ENCODE measurements at places on chromosomes 11 and 22.

- DNase-seq: no peak
Measured at GRCh38 chr11:38460896-38461295, 1862.9 kb upstream of the RAG2 start.

DNA sequence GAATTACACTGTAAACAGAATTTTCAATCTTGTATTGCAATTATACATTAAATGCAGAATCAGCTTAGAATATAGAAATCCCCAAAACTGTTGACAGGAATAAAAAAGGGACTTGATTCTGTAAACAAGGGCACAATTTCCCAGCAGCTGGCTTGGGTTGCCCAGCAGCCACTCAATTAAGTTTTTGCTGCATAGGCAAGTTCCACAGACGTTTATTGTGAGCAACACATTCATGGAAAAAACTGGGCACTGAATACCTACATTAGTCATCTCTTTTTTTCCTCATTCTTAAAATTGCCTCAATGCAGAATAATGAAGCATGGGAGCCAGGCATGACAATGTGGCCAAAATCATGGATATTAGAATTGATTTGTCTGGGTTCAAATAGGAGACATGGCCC, 421.8 kb upstream of the ANO5 start:
- no peak for DNase-seq

GRCh38 chr11:124075492-124075840, 34.3 kb upstream of the OR10G7 start:
- DNase-seq: no peak

DNA sequence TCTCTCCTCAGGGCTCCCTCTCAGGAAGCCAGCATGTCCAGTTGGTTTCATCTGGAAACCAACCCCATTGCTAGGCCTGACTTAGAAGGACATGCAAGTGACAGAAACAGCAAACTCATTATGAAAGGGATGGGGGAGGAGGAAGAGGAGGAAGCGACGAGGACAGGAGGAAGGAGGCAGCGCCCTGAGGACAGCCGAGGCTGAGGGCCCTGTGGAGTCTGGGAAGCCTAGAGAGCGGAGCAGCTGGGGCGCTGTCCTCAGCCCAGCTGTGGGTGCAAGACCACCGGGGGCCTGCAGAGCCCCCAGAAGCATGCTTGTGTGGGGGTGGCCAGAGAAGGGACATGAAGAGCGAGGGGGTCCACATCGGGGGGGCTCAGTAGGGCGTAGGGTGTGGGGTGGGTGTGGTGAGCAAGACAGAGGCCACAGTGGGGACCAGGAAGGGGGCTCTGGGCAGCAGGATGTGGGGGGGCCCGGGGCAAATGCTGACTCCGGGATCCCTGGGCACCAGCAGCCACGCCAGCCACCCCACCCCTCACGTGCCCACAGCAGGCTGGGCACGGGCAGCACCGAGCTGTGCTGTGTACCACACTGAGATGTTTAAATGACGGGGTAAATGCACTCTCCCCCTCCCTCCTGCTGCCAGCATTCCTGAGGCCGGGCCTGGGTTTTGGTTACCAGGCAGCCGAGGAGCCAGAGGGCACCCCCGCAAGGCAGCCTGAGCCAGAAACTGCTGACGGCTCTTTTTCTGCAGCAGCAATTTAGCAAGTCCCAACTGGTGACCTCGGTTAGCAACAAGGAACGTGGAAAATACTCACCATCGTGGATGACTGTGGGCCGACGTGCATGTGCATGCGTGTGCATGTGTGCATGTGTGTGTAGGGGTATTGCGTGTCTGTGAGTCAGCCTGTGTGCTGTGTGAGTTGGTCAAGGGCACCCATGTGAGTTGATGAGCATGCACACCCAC, 82.7 kb upstream of the LINC01488 start:
- peak; percentile 36 for DNase-seq

DNA sequence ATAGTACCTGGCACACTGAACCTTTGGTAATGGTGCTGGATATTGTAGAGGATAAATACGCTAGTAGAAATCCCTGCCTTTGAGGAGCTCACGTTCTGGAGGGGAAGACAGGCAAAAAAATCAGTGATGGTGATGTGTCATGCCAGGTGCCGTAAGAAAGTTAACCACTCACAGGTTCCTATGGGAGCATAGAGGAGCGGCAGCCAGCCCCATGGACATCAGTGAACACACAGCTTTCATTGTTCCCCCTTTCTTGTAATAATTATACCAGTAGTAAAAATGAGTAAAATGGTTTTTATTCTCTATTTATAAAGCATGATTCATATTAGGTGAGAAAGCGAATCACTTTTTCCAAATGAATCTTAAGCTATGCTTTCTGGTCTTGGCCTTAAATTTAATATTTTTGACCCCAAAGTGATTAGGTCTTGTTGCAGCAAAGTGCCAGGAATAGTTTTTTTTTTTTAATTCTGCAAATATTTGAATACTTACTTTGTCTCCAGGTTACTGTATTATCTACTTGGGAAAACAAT, 57.9 kb downstream of the UVRAG start:
- no peak for DNase-seq

DNA sequence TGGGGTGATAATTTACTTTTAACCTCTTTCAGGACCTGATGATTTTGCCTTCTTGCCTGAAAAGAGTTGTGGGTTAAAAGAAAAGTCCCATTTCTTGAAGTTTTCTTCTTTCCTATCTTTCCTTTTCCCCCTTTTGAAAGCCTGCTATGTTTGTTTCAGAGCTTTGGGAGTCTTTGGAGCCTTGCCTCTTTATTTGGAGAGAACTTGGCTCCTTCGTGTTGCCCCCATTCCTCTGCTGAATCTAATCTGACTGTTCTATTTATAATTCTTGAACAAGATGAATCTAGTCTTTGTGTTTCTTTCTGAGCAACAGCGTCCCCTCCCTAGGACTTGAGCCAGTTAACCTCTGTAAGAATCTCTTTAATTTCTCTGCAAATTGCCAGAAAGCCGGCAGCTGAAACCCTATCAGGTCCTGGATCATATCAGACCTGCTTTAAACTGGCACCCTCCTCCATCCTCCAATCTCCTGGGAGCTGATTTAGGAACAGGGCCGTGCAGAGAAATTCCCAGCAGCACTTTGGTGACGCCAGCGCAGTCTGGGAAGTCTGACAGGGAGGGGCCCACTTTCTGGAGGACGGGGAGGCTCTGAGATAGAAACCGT, 289.1 kb upstream of the SORL1-AS1 start:
- peak; percentile 85 for DNase-seq

DNA sequence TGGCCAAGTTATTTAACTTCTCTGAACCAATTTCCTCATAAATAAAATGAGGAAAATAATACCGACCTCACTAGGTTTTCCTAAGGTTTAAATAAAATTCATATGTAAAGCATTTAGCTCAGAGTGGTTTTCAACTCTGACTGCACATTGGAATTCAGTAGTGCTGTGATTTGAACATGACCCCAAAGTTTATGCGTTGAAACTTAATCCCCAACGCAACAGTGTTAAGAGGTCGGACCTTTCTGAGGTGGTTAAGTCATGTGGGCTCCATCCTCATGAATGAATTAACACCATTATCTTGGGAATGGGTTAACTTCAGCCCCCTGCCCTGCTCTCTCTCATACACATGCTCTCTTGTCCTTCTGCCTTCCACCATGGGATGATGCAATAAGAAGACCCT, 322.2 kb downstream of the AASDHPPT start:
- no peak for DNase-seq

- DNase-seq: peak; percentile 90
Measured at GRCh38 chr22:19730655-19731360, 7.5 kb downstream of the GP1BB start.

DNA sequence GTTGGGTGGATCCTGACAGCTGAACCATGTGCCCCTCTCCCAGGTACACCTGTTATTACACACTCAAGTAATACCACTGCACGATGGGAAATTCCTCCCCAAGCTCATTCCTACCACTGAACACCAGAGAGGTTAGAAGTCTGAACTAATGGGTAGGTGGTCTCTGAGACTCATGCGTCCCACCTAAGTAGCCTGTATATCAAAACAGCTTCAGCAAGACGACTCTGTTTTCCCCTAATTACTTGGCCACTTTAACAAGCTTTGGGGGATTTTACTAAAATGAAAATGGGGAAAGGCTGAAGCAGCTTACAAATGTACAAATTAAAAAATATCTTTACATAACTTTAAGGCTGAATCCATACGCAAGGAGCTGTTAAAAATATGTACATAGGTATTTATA, 29.4 kb downstream of the LGR4 start:
- DNase-seq: no peak

- no peak for DNase-seq
Measured at GRCh38 chr11:120431633-120432032, 79.9 kb upstream of the GRIK4 start.

DNA sequence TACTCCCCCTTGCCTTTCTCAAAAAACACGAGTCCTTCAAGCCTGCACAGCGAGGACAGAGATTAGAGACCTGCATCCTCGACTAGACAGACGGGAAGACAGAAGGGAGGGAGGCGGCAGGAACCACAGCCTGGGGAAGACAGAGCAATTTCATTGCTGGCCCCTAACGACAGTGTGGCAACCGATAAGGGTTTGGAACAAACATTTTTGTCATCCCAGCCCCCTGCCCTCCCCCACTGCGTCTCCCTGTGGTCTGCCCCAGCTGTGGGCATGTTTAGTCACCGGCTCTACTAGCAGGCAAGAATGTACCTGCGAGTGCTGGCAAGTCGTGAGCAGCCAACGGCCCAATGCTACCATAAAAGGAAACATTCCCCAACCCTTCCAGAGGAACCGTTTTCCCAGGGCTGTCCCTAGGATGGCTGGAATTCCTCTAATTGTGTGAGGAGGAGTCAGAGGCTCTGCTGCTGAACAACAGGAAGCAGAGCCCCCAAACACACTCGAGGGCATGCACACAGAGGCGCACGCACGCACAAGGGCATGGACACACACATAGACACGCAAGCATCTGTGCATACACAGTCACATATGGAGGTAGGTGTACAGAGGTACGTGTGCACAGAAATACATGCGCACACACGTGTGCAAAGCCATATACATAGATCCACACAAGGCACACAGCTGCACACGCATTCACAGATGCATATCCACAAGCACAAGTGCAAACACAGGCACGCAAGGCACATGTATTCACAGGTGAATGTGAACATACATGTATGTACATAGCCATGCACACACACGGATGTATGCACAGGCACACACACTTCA, 58.3 kb downstream of the MYH9 start:
- no peak for DNase-seq

GRCh38 chr11:130891326-130891725, 25.0 kb downstream of the SNX19 start:
- DNase-seq: no peak

GRCh38 chr11:84833488-84834088, 793.6 kb downstream of the DLG2 start:
- no peak for DNase-seq

DNA sequence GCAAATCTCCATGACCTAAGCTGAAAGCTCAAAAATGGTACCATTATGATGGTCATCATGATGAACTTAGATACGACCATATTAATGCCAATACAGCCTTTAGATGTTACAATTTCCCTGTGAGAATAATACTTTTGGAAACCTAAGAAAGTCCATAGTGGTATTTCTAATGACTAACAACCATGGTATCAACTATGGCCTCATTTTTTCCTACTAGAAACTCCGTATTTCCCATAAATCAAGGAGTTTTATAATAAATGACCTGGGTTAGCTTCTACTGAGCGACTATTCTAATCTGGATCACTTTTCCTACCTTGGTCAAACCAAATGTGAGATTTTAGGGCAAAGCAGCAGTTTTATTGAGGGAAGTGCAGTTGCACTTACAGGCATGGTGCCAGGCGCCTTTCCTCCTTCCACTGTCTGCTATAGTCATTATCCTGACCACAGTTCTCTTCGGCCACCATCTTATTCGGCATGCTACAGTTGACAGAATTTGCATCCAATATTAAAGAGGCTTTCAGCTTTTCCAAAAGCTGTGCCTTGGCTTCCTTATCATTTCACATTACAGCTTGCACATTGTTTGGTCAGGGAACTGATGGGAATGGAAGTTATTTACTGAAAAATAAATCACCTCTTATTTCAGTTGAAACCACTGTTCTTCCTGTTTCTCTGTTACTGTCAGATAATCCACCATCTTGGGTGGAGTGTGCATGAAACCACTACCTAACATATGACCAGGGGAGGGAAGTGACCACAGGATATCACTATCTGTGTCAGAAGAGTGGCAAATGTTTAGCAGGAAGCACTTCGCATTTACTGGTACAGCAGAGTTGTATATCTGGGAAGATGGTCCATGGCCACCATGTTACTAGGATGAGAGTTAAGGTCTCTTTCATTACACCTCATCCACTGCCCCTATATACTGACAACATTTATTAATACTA, 74.5 kb upstream of the PICALM start:
- no peak for DNase-seq

GRCh38 chr11:15157181-15157580, 42.5 kb downstream of the INSC start:
- DNase-seq: no peak

- no peak for DNase-seq
Measured at GRCh38 chr22:33461698-33462434, 403.7 kb upstream of the SYN3 start.

GRCh38 chr22:47144076-47144765, 381.8 kb downstream of the TBC1D22A start:
- DNase-seq: no peak

GRCh38 chr11:58577555-58578135, 1.2 kb upstream of the ZFP91 start:
- peak; percentile 78 for DNase-seq

DNA sequence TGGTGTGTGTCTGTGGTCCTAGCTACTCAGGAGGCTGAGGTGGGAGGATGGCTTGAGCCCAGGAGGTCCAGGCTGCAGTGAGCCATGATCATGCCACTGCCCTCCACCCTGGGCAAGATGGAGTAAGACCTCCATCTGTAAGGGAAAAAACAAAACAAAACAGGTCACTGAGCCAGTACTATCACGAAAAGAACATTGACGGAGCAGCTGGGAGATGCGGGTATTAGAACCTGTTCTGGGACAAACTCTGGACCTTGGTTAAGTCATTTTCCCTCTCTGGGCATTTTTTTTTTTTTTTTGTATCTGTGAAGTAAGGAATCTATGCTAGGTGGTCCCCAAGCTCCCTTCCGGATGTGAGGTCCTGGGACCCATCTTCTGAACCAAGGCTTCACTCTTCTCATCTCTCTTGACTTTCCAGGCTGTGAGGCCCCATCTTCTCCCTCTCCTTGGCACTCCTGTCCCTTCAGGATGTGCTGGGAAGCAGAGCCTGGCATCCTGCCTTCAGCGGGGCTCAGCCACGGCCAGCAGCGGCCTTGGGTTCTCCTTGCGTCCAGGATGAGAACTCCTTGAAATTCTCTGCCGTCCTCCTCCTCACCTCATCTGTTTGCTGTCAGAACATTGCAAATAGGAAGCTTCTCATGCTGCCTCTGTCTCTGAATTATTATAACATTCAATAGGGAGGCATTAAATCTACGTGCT, 130.8 kb downstream of the GRIK4 start:
- DNase-seq: no peak

GRCh38 chr11:127624306-127624856, 623.8 kb upstream of the KIRREL3 start:
- DNase-seq: no peak
